ENCODE measurements at places on chromosomes 13 and 19.

DNA sequence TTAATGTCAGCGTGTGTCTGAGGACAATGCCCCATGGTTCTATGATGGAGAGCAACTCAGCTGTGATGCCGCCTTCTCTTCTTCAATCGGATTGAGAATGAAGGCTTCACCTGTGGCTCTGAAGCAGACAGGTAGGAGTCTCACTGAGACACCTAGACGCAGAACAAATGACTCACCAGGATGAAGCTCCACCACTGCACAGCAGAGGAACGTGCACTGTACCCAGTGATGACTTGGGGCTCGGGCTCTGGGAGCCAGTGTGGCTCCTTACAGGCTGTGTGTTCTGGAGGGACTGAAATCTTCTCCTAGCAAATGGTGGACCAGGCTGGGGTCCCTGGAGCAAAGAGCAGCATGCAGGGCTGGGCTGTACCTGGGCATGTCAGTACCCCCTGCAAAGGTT is 44.0 kb downstream of the CCDC70 start:
- no peak for DNase-seq

- no peak for DNase-seq
These were observed 234.6 kb downstream of the POSTN start for GRCh38 chr13:37364007-37364406.

- no peak for DNase-seq
These were observed 7.4 kb upstream of the TBXA2R start for GRCh38 chr19:3613818-3614661.

GRCh38 chr19:27746691-27747380 is 1466.1 kb downstream of the UQCRFS1 start:
- no peak for DNase-seq

- no peak for DNase-seq
These were observed 27.2 kb downstream of the WASF3 start for GRCh38 chr13:26584713-26585112.

DNA sequence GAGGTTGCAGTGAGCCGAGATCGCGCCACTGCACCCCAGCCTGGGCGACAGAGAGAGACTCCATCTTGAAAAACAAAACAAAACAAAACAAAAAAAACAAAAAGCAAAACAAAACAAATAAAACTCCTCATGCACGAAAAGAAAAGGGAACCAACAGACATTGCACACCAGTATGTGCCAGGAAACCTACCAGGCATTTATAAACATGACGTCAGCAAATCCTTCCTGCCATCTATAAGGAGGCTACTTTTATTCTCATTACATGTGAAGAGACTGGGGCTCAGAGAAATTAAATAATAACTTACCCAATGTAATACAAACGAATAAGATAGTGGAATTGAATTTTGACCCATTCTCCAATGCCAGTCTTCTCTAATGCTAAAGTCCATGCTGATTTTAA is 197.2 kb downstream of the NUFIP1 start:
- no peak for DNase-seq

- no peak for DNase-seq
These were observed 33.7 kb downstream of the ZNF493 start for GRCh38 chr19:21430675-21431074.

GRCh38 chr19:41261474-41262190 is 2.5 kb upstream of the HNRNPUL1 start:
- no peak for DNase-seq

- no peak for DNase-seq
These were observed 3.3 kb upstream of the NAPA start for GRCh38 chr19:47518139-47518538.

DNA sequence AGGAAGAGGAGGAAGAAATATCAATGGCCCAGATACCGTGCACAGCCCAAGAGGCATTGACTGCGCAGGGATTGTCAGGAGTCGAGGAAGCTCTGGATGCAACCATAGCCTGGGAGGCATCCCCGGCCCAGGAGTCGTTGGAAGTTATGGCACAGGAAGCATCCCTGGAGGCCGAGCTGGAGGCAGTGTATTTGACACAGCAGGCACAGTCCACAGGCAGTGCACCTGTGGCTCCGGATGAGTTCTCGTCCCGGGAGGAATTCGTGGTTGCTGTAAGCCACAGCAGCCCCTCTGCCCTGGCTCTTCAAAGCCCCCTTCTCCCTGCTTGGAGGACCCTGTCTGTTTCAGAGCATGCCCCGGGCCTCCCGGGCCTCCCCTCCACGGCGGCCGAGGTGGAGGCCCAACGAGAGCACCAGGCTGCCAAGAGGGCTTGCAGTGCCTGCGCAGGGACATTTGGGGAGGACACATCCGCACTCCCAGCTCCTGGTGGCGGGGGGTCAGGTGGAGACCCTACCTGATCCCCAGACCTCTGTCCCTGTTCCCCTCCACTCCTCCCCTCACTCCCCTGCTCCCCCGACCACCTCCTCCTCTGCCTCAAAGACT is 36.0 kb downstream of the KEAP1 start:
- no peak for DNase-seq

DNA sequence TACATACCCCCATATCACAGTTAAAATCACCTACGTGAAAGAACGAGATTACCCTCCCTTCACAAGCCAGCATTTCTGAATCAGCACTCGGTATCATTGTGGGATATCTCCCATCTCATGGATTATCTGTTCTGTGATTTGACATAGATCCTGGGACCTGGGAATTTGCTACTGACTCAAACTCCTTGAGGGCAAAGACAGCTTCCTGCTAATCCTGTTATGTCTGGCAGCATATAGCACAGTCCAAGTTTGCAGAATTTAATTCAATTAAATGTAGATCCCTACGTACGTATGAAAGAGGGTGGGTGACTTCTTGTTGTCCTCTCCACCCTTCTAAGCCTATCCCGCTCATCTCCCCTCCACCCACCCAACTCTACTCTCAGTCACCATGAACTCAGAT is 476.5 kb downstream of the KLF5 start:
- DNase-seq = no peak

DNA sequence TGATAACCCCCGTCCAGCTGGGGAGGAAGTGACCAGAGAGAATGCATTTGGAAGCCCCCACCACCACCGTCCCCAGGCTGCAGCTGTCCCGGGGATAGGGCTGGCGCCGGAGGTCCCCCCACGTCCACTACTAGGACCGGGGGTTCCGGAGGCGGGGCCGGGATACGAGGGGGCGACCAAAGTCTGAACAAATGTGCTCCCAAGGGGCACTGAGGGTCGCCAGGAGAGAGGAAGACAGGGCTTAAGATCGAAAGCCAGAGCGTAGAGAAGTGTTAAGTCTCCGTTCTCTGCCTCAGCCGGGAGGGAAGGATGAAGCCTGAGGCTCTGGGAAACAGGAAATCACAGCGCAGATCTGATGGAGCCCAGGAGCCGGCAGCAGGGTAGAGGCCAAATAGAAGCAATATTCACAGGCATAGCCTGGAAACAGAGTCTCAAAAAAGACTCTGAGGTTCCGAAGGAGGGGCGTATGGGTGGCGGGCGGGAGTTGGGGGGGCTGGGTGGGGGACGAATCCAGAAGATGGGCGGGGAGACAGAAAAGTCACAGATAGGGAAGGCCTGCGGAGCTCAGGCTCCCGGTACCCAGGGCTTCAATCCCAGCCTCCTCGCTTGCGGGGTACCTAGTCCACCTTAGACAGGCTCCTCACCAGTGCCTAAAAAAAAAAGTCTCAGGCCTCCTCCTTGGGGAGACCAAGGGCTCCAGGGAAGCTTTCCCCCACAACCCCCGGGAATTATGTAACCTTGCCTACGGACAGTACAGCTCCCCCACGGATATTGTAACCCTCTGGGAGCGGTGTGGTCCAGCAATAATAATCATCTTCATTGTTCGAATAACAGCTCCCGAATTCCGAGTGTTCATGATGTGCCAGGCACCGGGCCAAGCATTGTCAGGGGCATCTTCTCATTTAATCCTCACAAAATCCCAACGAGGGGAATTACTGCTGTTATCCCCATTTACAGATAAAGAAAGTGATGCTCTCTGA is 1.1 kb upstream of the ERF start:
- DNase-seq = no peak

DNA sequence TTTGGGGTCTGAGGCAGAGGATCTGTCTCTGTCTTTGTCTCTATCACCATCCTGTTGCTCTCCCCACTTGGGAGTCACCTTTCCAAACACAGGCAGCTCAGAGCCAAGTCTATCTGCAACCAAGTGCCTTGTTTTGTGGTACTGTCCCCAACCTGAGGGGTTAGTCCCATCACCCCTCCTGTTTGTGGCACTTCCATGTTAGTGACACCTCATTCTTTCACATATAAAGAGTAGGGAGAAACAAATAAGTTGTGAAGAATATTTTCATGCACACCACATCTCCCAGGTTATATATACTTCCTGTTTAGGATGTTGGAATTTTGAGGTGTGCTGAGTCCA is 3.7 kb downstream of the GDF15 start:
- no peak for DNase-seq

- peak; percentile 61 for DNase-seq
These were observed 1.1 kb upstream of the KCTD15 start for GRCh38 chr19:33795370-33796163.

GRCh38 chr19:49019242-49019932 is 2.5 kb upstream of the LHB start:
- DNase-seq = peak; percentile 70

DNA sequence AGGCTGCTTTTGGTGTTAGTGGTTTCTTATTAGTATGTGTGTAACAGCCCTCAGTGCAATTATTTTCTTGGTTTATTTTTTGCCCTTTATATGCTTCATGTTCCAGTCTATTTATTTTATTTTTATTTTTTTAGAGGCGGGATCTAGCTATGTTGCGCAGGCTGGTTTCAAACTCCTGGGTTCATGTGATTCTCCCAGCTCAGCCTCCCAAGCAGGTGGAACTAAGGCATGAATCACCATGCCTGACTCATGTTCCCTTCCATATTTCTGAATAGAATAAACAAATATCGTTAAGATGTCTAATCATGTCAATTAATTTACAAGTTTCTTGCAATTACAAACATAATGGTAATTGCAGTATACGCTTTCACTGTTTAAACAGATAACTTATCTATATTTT is 11.7 kb downstream of the SKA3 start:
- DNase-seq = no peak

DNA sequence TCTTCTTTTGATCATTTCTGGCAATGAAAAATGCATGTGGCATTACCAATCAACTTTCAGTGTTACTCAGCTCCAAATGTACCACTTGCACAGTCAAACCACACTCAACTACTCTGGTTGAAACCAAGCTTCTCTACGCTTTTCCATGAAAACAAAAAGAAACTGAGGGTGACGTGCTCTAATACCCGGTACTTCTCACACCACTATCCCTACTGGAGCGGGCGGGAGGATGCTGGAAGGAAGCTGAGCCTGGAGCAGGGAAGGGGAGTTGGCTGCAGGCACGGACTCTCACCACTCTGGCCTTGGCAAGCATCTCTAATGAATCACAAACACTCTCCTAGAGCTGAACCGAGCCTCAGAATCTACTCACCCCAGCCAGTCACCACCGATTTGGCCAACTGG is 48.2 kb downstream of the STK24 start:
- no peak for DNase-seq

DNA sequence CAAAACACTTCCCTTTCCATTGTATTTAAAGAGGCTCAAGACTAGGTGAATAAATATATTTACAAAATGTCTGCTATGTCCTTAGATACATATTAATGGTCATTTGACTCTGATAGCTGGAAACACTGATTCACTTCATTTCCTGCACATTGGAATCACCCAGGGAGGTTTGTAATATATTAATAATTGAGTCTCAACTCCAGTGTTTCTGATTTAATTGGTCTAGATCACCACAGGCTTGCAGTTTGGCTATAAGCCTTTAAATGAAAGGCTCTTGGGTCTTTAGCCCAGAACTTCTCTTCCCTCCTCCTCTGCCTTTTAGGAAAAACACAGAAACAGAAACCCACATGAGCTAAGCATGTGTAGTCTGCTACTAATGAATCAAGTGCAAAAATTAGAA is 378.0 kb downstream of the TBC1D4 start:
- DNase-seq = no peak

DNA sequence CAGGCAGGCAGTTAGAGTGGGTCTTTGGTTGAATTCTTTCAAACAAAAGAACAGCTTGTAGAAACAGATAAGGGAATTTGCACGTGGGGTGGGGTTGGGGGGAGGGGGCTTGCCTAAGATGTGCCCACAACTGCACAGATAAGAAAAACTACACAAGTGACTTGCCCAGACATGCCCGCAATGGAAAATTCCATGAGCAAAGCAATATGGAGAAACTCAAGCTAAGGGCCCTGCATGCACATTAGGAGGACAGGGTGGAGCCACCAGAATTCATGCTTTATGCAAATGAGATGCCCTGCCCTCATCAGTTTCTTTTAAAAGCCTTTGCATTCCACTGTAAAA is 755.6 kb upstream of the MIR17HG start:
- no peak for DNase-seq

DNA sequence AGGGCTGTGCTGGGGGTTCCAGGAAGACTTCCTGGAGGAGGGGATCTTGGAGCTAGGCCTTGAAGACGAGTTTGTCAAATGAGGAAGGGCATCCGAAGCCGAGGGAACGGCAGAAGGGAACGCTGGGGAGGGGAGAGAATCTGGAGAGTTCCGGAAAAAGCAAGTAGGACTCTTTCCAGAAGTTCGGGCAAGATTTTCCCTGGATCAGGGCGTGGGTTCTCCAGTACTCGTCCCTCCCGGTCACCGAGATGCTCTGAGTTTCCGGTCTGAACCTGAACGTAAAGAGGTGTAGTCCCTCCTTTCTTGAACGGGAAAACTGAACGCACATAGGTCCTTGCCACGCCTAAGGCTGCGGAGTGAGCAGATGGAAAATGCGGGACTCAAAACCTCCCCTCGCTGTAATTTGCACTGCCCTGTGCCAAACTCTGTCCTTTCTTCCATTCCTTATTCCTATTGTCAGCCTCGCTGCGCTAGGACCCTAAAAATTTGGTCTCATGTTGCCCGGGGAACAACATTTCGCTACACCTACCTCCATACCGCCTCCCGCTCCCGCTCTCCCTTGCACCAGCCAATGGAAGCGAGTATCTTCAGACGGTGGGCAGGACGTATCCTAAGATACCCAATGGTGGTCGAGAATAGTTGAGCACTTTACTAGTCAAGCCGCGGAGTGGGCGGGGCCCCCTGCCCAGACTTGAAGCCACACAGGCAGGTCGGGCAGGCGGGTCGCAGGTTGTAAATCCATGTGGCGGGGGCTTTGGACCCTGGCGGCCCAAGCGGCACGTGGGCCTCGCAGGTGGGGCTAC is at the start of gene GTPBP3:
TSS of gene GTPBP3 (plus strand) at position 682 of the 803 bp plus-strand sequence. CDS start at position 741, 59 bp downstream.
- DNase-seq = peak; percentile 96

GRCh38 chr19:55528030-55528803 is 8.7 kb downstream of the SBK2 start:
- no peak for DNase-seq

DNA sequence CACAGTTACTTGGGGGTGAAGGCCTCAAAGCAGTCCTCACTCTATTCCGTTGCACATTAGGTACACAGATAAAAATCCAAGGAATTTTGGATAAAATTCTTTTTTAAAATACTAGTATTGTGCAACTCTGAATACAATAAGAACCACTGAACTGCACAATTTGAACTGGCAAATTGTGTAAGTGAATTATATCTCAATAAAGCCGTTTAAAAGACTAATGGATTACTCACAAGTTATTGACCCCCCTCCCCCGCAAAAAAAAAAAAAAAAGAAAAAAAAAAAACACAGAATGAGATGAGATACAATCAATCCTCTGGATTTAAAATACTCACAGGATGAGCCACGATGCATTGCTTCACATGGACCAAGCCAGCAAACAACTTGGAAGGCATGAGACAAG is 86.4 kb downstream of the CRYL1 start:
- no peak for DNase-seq
